ENCODE measurements at places on chromosomes 13 and 19.

- DNase-seq: no peak
Measured at GRCh38 chr13:69721631-69722030, 386.0 kb upstream of the ATXN8OS start.

GRCh38 chr13:78960881-78961280 is 301.9 kb upstream of the OBI1 start:
- DNase-seq: no peak

GRCh38 chr19:46954993-46955812 is 64.4 kb upstream of the NPAS1 start:
- DNase-seq: no peak

DNA sequence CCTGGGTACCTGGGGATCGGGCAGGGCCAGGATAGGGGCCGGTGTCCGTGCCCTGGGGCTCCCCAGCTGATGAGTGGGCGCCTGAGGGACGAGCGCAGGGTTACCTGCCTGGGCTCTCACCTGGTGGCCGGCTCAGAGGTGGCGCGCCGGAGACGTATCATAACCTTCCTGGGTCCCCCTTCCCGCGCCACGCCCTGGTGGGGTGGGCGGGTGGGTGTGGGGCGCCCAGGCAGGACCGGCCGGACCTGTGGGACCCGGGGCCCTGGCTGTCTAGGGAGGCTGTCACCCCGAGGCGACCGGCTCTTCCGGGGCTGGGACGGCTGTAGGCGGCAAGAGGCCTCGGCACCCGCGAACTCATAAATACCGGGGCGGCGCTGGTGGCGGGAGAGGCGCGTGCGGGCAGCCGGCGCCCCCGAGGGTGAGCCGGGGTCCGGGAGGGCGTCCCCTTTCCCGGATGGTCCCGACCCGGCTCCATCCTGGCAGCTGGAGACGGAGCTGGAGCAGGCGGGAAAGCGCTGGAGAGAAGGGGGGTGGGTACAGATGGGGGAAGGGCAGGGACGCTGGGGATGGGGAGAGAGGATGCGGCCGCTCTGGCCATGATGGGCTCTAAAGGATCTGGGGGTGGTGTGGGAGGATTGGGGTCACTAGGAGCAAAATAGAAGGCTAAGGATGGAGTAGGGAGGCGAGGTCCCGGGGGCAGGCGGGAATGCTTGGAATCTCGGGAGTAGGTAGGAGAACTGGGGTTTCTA is at the start of gene ACP7:
ACP7 (plus strand) TSS at position 386 of the 749 bp plus-strand sequence. CDS start 902 bp downstream, outside the sequence.
- DNase-seq: no peak

DNA sequence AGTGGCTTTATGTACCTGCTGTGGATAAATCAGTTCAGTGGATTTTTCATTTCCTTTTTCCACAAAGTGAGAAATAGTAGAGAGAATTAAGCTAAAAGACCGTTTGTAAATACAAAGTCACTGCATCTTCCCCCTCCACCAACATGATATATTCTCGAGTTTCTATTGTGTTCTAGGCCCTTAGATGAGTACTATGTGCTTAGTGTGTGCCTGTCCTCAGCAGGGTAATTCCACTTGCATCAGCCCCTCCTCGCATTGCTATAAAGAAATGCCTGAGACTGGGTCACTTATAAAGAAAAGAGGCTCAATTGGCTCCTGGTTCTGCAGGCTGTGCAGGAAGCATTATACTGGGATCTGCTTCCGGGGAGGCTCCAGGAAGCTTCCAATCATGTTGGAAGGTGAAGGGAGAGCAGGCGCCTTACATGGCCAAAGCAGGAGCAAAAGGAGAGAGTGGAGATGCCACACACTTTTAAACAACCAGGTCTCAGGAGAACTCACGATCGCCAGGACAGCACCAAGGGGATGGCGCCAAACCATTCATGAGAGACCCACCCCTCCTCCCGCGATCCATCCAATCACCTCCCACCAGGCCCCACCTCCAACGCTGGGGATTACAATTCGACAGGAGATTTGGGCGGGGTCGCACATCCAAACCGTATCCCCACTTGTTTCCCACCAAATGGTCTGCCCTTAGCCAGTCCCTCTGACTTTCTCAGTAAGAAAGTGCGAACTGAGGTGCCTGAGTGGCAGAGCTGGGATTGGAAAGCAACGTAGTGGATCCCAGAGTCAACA is 102.3 kb upstream of the ABCC4 start:
- no peak for DNase-seq

GRCh38 chr13:73910733-73911132 is 223.5 kb downstream of the KLF12 start:
- no peak for DNase-seq

DNA sequence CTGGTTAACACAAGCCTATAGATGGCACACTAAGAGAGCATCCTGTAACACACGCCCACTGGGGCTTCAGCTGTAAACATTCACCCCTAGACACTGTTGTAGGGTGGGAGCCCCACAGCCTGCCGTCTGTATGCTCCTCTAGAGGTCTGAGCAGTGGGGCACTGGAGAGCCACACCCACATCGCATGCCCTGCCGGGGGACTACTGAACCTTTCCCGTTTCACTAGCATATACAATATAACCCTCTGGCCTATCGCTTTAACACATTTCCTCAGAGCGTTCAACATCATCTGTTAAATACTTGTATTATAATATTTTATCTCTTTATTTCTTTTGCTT is 73.4 kb downstream of the PCDH9 start:
- DNase-seq: no peak

GRCh38 chr13:72074663-72075062 is 207.7 kb upstream of the DACH1 start:
- DNase-seq: no peak

GRCh38 chr13:91072486-91072885 is 275.0 kb upstream of the MIR17HG start:
- DNase-seq: no peak

- no peak for DNase-seq
Measured at GRCh38 chr13:105979131-105980011, 556.1 kb downstream of the EFNB2 start.

- DNase-seq: no peak
Measured at GRCh38 chr19:24069905-24070657, 16.9 kb upstream of the ZNF254 start.

GRCh38 chr19:55325172-55325571 is at the start of gene TMEM150B:
TSS of gene TMEM150B (minus strand) at chr19:55325341. CDS start at chr19:55321036, 4,305 bp downstream.
- no peak for DNase-seq

GRCh38 chr19:28012361-28012760 is 1200.6 kb downstream of the UQCRFS1 start:
- DNase-seq: no peak

- no peak for DNase-seq
Measured at GRCh38 chr13:26310003-26310402, 56.1 kb downstream of the CDK8 start.
